ENCODE measurements at places on chromosomes 4 and X.

DNA sequence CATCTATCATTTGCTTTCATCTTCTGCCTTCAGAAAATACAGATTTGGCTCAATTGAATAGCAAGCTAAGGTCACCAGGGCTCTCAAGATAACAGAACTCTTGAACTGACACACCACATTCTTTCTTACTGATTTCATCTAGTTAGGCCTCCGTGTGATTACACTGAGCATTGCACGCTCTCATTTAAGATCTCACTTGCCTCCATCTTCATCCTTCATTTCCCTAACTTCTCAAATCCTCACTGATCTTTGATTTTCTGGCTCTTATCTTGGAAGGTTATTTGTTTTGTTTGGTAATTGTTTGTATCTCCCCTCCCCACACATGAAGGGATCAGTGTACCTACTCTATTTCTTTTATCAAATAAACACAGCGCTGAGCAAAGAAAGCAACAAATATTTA lies 47.7 kb downstream of the MANBA start:
- no peak for DNase-seq

DNA sequence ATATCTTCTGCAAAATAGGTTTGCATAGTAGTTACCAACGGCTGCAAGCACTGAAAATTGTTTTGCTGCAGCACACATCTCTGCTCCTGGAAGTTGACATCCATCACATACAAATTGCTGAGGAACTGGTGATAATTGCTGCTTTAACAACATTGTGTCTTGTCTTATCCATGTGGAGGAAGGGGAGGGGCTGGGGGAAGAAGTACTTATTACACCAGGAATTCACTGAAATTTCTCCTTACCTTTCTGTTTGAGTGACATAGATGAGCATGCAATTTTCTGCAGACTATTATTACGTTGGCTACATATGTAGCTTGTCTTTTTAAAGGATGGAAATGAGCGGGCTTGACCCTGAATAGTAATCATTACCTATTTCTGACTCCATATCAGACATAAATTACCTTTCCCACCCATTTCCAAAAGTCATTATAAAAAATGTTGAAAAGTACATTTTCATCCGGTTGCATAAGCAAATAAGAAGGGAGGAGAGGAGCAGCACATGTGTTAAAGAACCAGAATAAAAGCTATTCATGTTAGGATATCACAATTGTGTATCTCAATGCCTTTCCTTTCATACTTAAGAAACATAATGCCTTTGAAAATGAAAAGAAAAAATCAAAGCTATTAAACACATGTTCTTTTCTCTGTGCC lies 1905.6 kb downstream of the PCDH7 start:
- no peak for DNase-seq

GRCh38 chr4:35300996-35301774 lies 943.1 kb downstream of the ARAP2 start:
- no peak for DNase-seq

GRCh38 chrX:129015381-129015780 lies 507.9 kb downstream of the SMARCA1 start:
- DNase-seq: no peak

GRCh38 chr4:13558881-13559280 lies 14.6 kb upstream of the NKX3-2 start:
- no peak for DNase-seq

GRCh38 chr4:3269105-3269927 lies 20.4 kb downstream of the MSANTD1 start:
- no peak for DNase-seq

DNA sequence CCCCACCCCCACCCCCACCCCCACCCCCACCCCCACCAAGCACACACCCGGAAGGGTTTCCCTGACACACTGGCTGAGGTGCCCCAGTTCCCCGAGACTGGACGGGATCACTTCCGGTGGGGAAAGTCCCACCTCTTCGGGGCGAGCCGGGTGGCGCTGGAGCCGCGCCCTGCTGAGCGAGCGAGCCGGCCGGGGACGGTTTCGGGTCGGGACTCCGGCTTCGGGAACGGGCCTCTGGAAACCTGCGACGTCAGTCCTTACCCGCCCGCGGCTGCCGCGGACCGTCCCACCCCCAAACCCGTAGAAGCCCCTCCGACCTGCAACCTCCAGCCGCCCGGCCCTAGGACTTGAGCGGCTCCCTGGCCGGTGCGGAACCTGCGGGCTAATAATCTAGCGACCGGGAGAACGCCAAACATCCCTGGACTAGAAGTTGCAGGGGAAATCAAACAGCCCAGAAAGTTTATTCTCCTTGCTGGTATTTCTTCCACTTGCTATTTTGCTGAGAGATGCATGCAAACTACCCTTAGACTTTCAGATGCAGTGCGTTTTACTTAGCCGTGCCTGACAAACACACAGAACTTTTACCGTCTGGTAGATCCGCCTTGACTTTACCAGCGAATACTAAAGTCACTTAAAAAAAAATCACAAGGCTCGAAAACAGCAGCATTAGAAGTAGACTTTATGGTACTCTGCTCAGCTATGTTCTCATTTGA lies 991 bp downstream of the RAP2C start:
- DNase-seq: peak; percentile 78

DNA sequence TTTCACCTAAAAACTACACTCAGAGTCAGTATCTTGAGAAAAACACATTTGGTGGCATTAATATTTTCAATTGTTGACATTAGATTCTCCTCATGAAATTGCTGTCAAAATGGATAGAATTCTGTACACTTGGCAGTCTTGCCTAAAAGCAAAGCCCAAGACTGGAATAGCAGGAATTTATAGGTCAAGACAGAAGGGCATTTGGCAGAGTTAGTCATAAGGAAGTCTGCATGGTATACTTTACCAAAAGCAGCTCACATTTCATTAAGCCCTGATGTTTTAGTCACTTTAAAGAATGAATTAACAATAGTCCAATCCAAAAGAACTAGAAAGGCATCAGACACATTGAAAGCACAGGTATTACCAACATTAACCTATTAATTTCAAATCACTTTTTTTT lies 7.1 kb downstream of the CCDC160 start:
- DNase-seq: peak; percentile 50

- DNase-seq: no peak
Measured at GRCh38 chr4:7924570-7924969, 15.1 kb downstream of the AFAP1 start.

- DNase-seq: peak; percentile 77
Measured at GRCh38 chr4:40909363-40909876, 159.7 kb downstream of the NSUN7 start.

DNA sequence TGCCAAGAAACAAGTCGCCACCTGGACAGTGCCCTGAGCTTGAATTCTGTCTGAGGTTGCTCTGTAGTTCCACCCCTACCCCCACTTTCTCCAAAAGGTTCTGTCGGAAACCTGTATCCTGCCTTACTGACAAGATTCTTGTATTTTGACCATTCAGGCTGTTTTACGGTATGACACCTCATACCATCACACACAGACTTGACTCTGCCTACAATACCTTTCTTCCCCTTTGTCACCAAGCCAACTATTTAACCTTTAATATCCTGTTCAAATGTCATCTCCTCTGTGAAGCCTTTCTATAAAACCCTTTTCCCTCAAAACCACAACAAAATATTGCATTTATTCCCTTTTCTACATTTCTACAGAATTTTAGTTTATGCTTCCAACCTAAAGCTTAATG lies 161.9 kb downstream of the VSIG4 start:
- no peak for DNase-seq

DNA sequence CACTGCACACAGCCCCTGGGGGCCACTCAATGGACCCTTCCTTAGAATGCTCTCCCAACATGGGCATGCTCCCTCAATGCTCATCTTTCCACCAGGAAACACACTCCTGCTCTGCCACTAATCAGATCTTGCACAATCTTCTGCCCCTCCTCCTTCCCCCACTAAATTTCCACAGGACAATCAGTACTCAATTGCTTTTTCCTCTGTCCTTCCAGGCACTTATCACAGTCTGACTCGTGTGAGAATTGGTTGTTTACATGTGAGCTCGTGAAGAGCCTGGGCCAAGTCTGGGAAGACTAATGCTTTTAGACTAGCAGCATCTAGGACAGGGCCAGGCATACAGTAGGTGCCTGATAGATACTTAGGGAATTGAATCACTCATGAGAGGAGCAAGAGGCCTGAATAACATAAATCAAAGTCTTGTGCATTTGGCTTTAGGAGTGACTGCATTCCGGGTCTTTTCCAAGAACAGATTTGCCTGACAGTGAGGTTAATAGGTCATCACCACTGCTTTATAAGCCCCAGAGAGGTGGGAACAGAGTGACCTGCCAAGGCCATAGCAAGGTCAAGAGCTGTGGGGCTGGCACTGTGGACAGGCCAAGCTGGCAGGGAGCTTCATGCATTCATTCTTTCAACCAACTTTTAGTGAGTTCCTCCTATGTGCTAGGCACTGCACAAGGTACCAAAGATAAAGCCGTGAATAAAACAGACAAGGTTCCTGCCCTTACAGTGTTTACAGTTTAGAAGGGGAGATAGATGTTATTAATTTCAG lies 55.0 kb downstream of the PRPS1 start:
- no peak for DNase-seq

- no peak for DNase-seq
Measured at GRCh38 chr4:67049446-67049845, 495.9 kb downstream of the CENPC start.

DNA sequence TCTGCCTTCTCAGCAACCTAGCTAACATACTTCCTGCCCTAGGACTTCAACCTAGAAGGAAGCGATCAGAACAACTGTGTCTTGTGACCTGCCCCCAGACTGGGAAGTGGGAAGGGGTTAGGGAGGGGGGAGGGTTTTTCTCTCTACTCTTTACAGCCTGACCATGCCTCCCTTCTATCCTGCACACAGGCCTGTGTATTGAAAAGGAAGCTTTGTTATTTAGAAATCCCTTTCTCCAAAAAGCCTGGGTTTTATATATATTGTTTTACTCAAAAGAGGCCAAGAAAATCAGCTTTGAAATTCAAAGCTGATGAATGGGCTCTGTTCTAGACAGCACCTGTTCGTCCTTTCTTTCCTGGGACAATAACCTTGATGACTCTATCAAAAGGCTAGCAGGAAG lies 35.2 kb upstream of the SMS start:
- DNase-seq: no peak

DNA sequence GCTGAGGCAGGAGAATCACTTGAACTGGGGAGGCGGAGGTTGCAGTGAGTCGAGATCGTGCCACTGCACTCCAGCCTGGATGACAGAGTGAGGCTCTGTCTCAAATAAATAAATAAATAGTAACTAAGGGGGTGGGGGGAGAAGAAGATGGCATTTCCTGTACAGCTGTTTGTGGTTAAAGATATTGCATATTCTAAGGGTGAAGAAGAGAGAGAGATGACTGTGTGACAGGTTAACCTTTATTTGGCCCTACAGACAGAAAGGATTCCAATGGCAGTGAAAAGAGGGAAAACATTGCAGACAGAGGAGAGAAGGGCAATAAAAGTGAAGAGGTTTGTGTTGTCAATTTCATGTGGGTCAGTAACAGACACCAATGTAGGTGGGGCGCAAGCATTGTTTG lies 9.4 kb downstream of the TASL start:
- peak; percentile 19 for DNase-seq

DNA sequence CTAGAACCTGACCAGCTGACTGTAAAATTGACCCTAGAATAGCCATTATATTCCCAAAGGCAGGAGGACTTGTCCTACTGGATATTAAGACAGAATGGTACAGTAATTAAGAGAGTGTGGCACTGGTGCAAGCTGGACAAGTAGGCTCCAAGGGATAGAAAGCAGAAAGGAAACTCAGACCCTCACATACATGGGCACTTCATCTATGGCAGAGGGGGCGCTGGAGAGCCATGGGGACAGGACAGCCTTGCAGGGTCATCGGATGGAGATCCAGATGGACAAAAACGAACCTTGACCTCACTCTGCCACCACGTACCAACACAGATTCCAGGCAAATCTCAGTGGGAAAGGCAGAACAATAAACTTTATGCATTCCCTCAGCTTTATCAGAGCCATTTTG lies 40.6 kb downstream of the GAB3 start:
- no peak for DNase-seq

GRCh38 chrX:130165703-130166502 lies at the start of gene AIFM1:
TSS of gene AIFM1 (minus strand) at chrX:130165841. CDS start at chrX:130165656, 185 bp downstream.
- peak; percentile 97 for DNase-seq

- peak; percentile 9 for DNase-seq
Measured at GRCh38 chrX:68045008-68045577, 388.2 kb downstream of the OPHN1 start.

GRCh38 chrX:69173906-69174305 lies 8.7 kb upstream of the PJA1 start:
- DNase-seq: no peak

DNA sequence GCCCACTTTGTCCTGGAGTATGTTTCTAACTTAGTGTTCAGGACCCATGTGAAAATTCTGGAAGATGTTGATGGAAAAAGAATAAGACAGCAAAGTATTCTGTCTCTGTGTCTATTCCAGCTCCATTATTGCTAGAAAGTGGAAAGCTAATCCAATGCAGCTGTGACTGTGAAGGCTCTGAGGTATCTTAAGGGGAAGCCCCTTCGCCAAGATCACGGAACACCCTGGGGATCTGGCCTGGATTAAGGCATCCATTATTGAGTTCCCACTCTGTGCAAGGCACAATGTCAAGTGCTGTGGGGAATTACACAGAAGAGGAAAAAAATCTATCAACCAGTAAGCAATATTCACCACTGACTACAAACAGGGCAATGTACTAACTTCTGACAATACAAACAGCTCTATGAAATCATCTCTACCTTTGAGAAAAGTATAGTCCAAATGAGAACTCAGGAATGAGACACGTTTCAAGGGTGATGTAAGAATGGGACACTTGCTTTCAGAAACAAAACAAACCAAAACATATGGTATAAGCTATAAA lies 222.1 kb downstream of the LDB2 start:
- no peak for DNase-seq

- no peak for DNase-seq
Measured at GRCh38 chr4:152563209-152563608, 27.3 kb upstream of the FBXW7 start.

DNA sequence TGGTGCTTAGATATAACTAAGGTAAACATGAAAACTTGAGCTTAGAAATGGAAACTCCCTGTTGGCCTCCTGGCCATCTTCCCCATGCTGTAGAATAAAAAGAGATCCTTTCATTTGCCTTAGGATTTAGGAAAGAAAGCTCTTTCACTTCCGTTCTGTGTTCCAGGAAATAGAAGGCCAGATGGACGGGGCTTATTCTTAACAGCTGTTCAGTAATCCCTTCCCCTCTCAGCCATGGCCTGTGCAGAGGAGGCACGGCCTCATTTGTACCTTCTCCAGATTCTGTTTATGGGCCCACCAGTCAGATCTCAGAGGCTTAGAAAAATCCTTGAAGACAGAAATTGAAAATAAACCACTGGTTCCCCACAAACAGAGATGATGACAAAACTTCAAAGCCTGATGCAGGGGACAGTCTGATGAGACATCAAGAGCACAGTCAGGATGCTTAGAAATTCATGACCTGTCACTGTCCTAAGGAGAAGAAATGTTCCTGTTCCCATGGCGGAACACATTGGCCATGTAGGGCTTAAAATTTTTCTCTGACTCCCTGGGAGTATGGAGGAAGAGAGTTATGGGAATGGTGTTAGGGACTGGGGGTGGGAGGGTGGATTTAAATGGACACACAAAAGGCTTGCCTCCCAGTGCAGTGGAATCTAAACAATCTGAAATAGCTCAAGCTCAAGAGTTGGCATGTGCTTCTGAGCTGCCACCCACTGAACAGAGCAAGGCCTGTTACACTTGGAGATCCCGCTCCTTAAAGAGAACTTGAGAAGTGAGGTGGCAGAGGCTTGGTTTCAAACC lies 188.8 kb downstream of the SOWAHB start:
- no peak for DNase-seq

GRCh38 chrX:128769495-128769894 lies 717.3 kb upstream of the ACTRT1 start:
- DNase-seq: peak; percentile 2
